ENCODE measurements at places on chromosomes 1 and 21.

DNA sequence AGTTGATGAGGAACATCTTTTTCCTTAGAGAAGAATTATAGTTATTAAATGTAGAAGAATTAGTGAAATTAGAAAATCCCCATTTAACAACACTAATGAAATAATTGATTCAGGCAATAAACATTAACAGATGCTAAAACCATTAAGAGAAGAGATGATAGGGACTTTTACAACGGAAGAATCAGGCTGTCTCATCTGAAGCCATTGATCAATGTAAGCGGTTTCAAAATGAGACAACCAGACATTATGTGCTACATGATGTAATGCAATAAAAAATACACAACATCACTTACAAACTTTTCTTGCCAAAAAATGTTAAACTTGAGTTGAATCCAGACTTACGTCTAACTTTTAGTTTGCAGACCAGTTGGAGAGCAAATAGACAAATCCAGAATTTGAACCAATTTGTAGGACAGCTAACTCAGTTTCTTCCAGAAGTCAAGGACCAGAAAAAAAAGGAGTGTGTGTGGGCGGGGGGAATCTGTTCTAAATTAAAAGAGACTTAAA lies 165.4 kb upstream of the DPT start:
- DNase-seq: no peak

GRCh38 chr1:109535481-109535880 lies 4.2 kb upstream of the GPR61 start:
- DNase-seq: no peak

DNA sequence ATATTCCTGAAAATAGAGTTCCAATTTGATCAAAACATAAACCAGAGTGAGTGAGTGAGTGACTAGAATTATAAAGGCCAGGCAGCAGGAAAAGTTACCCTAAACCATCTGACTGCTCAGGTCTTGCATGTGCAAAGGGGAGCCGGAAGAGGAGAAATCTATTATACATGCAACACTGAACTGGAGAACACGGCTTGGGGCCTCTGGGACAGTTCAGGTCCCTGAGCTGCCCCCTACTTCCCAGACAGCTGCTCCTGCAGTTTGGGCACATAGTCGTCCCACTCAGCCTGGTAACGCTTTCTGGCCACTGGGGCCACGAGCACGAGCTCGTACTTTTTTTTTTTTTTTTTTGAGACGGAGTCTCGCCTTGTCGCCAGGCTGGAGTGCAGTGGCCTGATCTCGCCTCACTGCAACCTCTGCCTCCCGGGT lies 40.1 kb downstream of the PTPRC start:
- no peak for DNase-seq

GRCh38 chr21:42862774-42863503 lies 16.4 kb downstream of the WDR4 start:
- no peak for DNase-seq

DNA sequence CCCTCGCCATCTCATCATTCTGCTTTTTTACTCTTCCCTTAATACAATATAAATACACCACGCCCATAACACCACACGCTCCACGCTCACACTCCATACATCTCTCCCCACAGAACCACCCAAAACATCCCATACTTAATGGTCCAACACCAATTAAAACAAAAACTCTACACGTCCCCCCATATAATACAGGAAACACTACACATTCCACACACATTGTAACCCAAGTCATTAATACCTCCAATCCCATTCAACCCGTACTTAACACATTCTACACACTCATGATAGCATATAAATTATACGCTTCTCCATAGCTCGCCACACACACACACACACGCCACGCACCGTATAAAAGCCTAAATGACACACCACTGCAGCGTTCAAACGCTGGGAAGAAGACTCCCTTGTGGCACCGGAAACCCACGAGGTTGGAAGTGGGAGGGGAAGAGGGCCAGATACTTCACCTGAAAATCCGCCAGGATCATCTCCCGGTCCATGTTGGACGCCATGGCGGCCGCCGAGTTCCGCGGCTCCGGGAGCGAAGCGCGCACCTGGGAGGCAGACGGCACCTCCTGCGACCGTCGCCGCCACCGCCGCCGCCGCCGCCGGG lies 659 bp downstream of the FAF1 start:
- DNase-seq: peak; percentile 63

- DNase-seq: peak; percentile 37
Measured at GRCh38 chr1:183515002-183515689, 42.8 kb downstream of the SMG7 start.

GRCh38 chr1:225250432-225250831 lies 177.4 kb downstream of the LBR start:
- no peak for DNase-seq

- DNase-seq: peak; percentile 32
Measured at GRCh38 chr1:216531263-216532239, 108.3 kb upstream of the USH2A start.

DNA sequence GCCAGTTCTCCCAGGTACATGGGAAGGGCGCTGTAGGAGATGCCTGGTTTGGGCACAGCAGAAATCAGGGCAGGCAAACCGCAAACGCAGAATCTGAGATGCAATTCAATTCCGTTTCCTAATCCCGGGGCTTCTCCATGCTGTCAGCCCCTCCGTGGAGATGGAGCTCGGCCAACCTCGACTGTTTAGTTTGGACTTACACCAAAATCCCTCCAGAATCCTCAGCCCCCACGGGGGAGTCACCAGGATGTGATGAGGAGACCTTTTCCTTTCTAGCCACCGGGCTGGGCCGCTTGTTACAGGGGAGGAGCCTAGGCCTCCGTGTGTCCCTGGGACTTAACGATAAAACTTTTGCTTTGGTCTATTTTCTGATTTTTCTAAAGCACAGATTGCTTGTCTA lies 7.9 kb downstream of the SLC2A7 start:
- no peak for DNase-seq

DNA sequence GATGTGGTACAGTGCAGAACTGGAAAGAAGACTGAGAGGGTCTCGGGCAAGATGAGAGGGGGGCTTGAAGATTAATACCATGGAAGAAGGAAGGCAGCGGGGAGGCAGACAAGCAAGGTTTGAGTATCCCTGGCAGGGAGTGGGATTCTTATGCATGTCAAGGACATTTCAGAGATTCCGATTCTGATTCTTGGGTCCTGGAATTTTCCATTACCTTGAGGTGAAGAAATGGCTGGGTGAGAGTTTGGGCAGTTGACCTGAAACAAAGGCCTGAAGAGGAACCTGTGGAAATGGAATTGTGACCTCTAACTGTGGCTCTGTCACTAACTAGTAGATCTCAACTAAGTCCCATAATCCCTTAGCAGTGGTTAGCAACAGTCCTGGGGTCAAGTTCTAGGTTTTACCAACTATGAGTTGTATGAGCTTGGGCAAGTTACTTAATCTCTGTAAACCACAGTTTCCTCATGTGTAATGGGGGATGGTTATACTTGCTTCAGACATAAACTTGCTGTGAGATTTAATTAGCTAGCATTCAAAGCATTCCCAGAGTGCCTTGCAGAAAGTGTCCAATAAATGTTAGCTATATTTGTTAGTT lies 8.6 kb upstream of the ACTN2 start:
- DNase-seq: no peak

- no peak for DNase-seq
Measured at GRCh38 chr1:231481289-231481688, 47.2 kb upstream of the TSNAX start.

DNA sequence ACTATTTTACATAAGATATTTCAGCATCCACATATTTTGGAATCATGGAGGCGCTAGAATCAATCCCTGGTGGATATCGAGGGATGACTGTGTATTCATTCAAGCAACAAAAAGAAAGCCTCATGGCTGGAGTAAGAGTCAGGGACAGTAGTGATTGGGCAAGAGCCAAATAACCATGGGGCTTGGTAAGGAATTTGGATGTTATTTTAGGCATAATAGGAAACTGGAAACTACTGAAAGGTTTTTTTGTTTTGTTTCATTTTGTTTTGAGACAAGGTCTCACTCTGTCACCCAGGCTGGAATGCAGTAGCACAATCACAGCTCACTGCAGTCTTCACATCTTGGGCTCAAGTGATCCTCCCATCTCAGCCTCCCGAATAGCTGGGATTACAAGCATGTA lies 33.8 kb upstream of the EYA3 start:
- DNase-seq: no peak

GRCh38 chr1:39333296-39333695 lies 128.8 kb downstream of the MACF1 start:
- no peak for DNase-seq

GRCh38 chr21:45001134-45002095 lies 61.6 kb downstream of the SLX9 start:
- DNase-seq: no peak

DNA sequence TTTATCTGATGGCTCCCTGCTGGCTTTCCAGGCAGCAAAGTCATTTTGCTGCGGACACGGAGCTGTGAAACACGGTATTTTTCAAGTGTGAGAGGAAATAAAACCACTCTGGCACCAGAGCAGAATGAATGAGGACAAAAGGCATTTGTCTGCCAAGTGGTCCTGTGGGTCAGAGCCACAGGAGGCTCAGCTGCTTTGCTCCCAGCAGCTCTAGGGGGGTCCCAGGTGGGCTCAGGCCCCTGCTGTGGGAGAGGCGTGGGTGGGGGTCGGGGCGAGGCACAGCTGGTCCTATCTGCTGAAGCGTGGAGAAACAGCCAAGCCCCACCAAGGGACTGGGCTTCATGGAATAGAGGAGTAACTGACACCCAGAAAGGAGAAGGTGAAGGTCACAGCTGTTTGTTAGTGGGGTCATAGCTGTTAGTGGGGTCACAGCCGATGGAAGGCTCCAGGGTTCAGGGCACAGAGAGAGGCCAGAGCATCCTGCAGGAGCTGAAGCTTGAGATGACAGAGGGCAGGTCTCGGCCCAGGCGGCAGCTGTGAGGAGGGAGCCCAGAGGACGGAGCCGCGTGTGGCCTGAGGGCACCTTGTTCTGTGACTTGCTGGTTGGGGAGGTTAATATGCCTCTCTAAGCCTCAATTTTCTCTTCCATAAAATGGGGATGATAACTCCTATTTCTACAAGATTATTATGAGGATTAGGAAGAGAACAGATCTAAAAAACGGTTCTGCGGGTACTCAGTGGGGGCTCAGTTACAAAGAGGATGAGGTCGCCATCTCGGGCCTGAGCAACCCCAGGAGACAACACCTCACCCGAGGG lies 7.1 kb downstream of the KIF17 start:
- DNase-seq: no peak

DNA sequence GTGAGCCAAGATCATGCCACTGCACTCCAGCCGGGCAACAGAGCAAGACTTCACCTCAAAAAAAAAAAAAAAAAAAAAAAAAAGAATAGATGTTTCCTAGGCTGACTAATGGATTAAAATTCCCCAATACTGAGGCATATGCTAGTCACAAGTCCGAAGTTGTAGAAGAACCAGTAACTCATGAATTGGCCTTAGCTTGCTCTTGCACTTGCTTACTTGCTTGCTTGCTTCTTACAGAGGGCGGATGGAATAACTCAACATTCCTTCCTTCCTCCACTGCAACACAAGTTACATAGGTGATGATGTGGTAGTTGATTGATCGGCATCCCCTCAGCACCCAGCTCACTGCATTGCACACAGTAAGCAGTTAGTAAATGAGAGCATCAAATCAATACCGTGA lies 2.8 kb upstream of the TARS2 start:
- no peak for DNase-seq

GRCh38 chr1:150164224-150164623 lies 14.5 kb downstream of the PLEKHO1 start:
- no peak for DNase-seq

GRCh38 chr1:60101516-60101915 lies 27.9 kb upstream of the C1orf87 start:
- no peak for DNase-seq

- no peak for DNase-seq
Measured at GRCh38 chr1:19893687-19894086, 11.5 kb downstream of the OTUD3 start.

GRCh38 chr1:231020816-231021215 lies 19.2 kb downstream of the FAM89A start:
- no peak for DNase-seq

- peak; percentile 40 for DNase-seq
Measured at GRCh38 chr1:22347854-22348760, 103.5 kb upstream of the ZBTB40 start.

GRCh38 chr1:183100361-183100974 lies 77.2 kb downstream of the LAMC1 start:
- no peak for DNase-seq

DNA sequence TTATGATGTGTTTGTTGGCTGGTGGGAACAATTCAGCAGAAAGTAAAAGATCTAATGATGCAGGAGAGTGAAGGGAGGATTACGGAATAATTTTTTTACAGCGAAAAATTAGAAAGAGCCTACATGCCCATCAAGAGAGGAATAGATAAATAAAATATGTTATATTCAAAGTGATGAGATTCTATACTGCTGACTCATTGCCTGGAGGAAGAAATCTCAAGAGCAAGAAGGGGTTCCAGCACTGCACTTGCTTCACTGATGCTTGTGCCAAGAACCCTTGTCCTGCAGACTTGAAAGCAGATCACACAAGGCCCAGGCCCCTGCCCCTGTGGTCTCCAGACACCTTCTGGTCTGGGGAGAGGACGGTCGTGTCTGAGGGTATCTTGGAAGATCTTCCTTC lies 295.1 kb upstream of the POU3F1 start:
- DNase-seq: no peak

GRCh38 chr21:35507181-35507759 lies 458.2 kb upstream of the RUNX1 start:
- DNase-seq: no peak

DNA sequence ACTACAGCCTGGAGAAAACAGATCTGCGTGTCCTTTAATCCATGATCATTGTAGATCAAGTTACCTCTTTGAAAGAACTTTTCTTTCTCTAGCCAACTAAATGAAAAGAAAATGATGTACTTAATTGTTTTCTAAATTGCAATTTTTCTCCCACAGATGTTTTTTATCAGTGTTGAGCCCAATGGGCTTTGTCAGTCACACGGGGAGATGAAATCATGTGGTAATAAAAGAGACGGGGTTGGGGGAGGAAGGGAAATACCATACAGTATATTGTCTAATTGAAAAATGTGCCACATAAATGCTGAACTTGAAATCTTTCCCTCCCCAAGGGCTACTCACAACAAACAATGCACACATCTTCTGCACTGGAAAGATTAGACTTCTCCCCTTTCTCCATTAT lies 58.4 kb downstream of the NTMT2 start:
- DNase-seq: no peak

DNA sequence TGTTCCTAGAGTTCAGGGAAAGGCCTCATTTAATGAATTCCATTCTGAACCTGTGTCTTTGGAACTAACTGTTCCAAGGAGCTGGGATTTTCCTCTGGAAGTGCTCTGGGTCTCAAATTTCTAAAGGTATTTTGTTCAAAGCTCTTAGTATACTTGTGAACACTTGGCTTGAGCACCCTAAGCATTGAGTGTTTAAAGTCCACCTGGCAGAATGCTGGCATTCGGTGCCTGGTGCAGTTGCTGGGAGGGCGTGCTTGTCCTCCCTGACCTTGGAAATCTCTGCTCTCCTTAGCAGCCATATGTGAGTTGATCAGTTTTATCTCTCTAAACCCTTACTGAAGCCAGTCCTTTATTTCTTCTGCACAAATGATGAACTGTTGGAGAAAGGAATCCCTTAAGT lies 3.0 kb downstream of the MTARC2 start:
- no peak for DNase-seq

- no peak for DNase-seq
Measured at GRCh38 chr21:40845441-40845995, 1.4 kb downstream of the DSCAM start.

- DNase-seq: no peak
Measured at GRCh38 chr1:67740543-67740942, 55.5 kb downstream of the GADD45A start.

- DNase-seq: no peak
Measured at GRCh38 chr1:115277276-115277675, 60.8 kb downstream of the NGF start.

Measured in NCI-H774 (cell line).